A549 treated with dexamethasone at 1 μM for 4 hours (cell line): ENCODE measurements at places on chromosomes 2 and 18. TPM values are rescaled to one million over a fixed set of nuclear protein-coding genes. Genes with fewer than 3 reads are reported as not detected.

Gene TMEM247
- not detected in 5 replicates for total RNA-seq

Gene SRD5A2
- 0.02 to 0.05 TPM (median 0.02 TPM) in 5 replicates for total RNA-seq

Gene FHOD3
- total RNA-seq: 2.5 to 3.3 TPM (median 2.6 TPM) in 5 replicates

Gene CFAP210
- total RNA-seq: 0.22 to 0.77 TPM (median 0.40 TPM) in 5 replicates

Gene ASXL3
- not detected in 5 replicates for total RNA-seq

Gene MARCHF4
- total RNA-seq: 20.0 to 28.3 TPM (median 23.3 TPM) in 5 replicates

Gene KCNS3
- 1.1 to 1.5 TPM (median 1.3 TPM) in 5 replicates for total RNA-seq

Gene TCF23
- total RNA-seq: not detected in 5 replicates

Gene WDR12
- 50.6 to 63.1 TPM (median 58.3 TPM) in 5 replicates for total RNA-seq

Gene MARS2
- 10.4 to 12.3 TPM (median 11.7 TPM) in 5 replicates for total RNA-seq

Gene PECR
- total RNA-seq: 13.0 to 16.9 TPM (median 15.5 TPM) in 5 replicates

Gene GPR45
- not detected in 5 replicates for total RNA-seq

Gene DPY30
- total RNA-seq: 104 to 113 TPM (median 105 TPM) in 5 replicates

Gene NETO1
- 0.04 TPM in 1 of 5 replicates, not detected in the others for total RNA-seq

Gene FAM110C
- total RNA-seq: 0.15 to 0.49 TPM (median 0.34 TPM) in 5 replicates

Gene SLC4A3
- total RNA-seq: 1.9 to 4.0 TPM (median 2.9 TPM) in 5 replicates

Gene FOXI3
- 0.03 to 0.05 TPM (median 0.04 TPM) in 3 of 5 replicates, not detected in the others for total RNA-seq
